Amniotic epithelial cell (primary cell): ENCODE measurements at places on chromosomes 5 and 9.

- DNase-seq = no peak
Observed at GRCh38 chr5:6582507-6583048, 50.3 kb downstream of the NSUN2 start.

- no peak for DNase-seq
Observed at GRCh38 chr5:160167624-160168165, 48.4 kb upstream of the PWWP2A start.

GRCh38 chr5:135133698-135134515 lies 99.9 kb upstream of the PITX1 start:
- DNase-seq = no peak

- no peak for DNase-seq
Observed at GRCh38 chr5:119313197-119313596, 42.6 kb upstream of the TNFAIP8 start.

GRCh38 chr5:18811661-18812060 lies 1176.3 kb downstream of the CDH18 start:
- DNase-seq = no peak

- peak; percentile 62 for DNase-seq
Observed at GRCh38 chr5:124869426-124870033, 123.1 kb upstream of the ZNF608 start.

DNA sequence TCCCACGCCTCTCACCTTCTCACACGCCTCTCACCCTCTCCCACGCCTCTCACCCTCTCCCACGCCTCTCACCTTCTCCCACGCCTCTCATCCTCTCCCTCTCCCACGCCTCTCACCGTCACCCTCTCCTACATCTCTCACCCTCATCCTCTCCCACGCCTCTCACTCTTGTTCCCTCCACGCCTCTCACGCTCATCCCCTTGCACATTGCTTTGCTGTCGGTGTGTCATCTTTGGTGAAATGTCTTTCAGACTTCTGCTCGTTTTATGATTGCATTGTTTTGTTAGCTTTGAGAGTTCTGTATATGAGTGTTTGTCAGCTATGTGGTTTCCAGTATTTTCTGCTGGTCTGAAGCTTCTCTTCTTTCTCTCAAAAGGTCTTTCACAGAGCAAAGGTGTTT lies 102.7 kb downstream of the EHMT1 start:
- peak; percentile 61 for DNase-seq

- DNase-seq = peak; percentile 27
Observed at GRCh38 chr5:150448334-150448733, 1.2 kb downstream of the RPS14 start.

DNA sequence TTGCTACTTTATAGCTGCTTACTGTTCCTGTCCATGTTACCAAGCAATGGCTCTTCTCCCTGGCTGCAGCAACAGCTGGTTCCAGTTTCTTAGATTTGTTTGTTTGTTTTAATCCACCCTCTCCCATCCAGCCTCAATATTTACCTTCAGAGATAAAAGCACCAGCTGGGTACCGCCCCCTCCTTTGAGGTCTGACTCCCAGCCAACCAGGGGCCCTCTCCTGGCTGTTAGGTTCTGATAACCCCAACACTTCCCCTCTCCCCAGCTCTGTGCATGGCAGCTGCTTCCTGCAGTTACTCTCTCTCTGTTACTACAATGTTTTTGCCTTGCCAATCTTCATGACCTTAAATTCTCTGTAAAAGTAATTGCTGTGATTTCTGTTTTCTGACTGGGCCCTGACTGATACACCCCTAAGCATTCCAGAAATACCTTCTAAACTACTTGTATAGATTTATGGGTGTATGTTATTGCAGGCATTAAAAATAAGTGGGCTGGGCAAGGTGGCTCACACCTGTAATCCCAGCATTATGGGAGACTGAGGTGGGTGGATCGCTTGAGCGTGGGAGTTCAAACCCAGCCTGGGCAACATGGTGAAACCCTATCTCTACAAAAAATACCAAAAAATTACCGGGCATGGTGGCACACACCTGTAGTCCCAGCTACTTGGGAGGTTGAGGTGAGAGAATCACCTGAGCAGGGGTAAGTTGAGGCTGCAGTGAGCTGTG lies 2.6 kb upstream of the GCNT1 start:
- DNase-seq = peak; percentile 87

GRCh38 chr5:22250528-22250927 lies 602.6 kb downstream of the CDH12 start:
- no peak for DNase-seq

DNA sequence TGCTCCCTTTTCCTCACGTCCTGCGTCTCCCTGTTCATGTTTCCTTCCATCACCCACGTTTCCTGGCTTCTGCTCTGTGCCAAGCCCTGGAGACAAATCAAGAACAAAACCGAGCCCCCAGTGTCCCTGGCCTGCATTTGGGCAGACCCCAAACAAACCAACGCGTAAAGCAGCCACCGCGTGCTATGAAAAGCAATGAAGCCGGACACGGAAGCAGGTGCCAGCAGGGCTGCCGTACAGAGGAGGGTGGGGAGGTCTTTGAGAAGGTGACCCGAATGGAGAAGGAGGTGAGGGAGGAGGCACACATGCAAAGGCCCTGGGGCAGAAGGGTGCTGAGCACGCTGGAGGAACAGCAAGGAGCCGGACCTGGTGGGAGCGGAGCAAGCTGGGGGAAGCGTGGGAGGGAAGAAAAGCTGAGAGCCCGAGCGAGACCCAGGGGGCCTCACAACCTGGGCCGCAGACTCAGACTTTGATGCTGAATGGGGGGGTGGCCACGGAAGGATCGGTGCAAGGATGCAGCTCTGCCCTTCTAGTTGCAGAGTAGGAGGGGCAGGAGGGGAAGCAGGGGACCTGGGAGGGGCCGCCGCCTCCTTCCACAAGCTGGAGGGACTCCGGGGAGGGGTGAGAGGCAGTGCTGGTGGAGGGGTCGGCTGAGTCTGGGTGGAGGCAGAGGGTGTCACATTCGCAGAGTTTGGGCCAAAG lies 1.4 kb upstream of the QSOX2 start:
- DNase-seq = no peak

DNA sequence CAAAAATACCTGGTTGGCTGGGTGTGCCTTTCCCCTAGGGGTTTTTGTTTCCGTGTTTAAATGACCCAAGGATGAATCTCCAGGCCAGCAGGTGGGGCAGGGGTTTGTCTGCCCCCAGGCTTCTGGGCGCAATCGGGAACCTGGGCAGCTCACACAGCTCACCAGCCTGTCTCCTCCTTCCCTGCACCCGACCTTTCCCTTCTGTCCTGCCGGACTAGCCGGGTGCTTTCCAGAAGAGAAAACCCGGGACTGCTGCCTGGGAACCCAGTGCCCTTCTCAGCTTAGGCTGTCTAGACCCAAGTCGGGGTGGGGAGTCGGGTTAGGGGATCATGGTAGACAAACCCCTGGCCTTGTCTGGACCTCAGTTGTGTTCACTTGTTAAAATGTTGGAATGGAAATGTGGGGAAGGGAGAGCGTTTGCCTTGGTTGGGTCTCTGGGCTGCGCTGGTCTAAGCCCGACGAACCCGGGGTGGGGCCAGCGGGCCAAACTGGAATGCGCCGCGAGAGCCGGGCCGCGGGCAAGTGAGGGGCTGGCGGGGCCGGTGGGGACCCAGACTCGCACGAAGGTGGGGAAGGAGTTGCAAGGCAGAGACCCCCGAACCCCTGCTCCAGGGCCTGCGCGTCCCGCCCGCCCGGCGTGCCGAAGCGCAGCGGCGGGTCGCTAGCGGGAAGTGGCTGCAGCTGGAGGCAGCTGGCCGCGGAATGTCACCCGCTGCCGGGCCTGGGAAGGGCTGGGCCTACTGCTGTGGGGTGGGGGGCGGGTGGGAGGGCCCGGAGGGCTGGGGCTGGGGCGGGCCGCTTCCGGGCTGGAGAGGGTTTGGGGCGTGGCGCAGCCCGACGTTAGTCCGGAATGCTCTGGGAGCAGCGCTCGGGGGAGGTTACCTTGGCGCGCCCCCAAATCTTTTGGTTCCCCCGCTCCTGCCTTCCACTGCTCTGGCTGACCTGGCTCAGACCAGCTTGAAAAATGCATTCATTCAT lies 84.6 kb downstream of the DAB2IP start:
- no peak for DNase-seq

DNA sequence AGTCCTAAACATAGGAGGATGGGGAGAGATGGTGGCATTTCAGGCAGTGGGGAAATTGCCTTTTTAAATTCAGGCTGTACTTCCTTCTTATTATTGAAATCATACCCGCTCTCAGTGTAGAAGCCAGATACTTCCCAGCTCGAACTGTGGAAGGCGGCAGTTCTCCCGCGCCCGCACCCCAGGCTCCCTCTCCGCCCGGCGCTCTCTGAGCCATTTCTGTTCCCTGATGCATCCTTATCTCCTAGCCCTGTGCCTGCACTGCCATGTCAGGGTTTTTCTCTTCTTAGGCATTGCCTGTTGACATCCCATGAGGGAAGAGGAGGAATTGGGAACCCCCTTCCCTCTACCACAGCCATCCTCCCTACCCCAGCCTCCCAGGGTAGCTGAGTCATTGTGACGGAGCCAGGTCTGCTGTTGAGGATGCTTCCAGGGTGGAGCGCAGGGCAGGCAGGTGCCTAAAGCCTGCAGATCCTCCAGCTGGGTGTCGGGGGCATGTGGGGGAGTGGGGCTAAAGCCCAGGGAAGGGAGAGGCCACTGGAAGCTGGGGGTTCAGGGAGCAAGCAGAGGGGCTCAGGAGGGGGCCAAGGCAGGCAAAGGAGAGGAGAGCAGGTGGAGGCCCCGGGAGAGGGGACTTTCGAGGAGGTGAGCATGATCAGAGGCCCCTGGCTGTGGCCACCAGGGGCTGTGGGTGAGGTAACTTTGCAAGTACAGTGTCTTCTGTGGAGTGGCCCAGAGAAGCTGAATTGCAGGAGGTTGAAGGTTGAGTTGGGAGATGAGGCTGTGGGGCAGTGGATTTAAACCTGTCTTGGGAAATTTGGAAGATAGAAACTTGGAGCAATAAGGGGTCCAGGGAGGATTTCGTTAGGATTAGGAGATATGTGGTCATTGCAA lies 16.2 kb downstream of the LAMC3 start:
- DNase-seq = no peak

DNA sequence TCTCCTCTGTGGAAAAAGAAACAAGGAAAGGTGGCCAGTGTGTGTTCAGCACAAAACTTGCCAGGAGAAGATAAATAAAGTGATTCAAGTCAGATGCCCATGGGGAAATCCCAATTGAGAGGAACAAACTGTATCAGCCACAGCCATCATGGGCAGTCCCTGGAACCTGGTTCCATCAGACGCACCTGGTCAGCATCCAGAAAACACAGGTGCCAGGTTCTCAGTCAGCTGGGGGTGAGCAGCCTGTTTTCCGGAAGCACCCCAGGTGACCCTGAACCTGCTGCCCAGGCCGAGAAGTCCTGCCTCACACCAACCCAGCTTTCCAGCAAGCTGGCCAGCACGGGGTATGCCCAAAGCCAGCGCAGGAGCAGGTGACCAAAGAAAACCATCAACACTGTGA lies 30.5 kb downstream of the PTCH1 start:
- no peak for DNase-seq

DNA sequence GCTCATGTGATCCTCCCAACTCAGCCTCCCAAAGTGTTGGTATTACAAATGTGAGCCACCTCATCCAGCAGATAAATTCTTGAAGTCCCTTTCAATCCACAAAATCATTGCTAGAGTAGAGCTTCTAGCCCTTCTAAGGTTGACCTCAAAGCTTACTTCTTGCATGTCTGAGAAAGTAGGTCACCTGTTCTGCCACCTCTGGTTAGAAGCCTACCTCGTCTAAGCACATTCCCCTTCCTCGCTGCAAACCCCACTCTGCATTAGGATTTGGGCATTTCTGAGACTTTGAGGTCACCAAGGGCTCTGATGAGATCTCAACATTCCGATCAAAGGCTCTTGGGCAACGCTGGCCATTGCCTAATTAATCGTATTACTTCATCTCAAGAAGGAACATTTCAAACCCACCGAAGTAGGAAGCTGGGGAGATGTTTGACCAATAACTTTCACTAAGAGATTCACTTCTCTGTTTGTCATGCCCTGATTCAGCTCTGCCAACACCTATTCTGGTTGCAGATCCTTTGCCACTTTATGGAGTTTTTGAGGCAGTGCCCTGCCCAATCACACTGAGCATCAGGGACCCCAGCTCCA lies 8.6 kb downstream of the ADAM19 start:
- no peak for DNase-seq

- DNase-seq = peak; percentile 67
Observed at GRCh38 chr9:22307013-22307711, 139.5 kb upstream of the DMRTA1 start.

DNA sequence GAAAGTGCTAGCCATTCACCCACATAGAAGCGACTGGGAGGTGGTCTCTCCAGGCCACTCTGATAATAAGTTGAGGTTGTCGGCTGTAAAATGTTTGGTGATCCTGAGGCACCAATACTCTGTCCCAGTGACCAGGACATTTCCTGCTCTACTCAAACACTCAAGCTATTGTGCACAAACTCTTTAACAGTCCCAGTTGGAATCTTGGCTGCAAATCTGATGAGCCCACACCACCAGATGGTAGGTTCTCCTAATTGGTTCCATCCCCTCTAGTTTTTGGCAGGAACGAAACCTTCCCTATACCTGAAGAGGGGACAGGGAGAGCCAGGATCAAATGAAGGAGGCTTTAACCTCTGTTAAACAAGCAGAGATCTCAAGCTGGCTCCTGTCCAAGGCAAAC lies 14.3 kb downstream of the GRIA1 start:
- no peak for DNase-seq

- DNase-seq = no peak
Observed at GRCh38 chr9:101626295-101626694, 31.5 kb upstream of the PPP3R2 start.

- DNase-seq = peak; percentile 8
Observed at GRCh38 chr9:20220286-20220685, 402.0 kb downstream of the MLLT3 start.

GRCh38 chr5:81965524-81965923 lies 6.3 kb upstream of the ATG10 start:
- peak; percentile 13 for DNase-seq

GRCh38 chr5:98839469-98840383 lies 66.3 kb downstream of the RGMB start:
- peak; percentile 3 for DNase-seq

GRCh38 chr5:159316519-159317383 lies 13.5 kb downstream of the IL12B start:
- DNase-seq = peak; percentile 59

DNA sequence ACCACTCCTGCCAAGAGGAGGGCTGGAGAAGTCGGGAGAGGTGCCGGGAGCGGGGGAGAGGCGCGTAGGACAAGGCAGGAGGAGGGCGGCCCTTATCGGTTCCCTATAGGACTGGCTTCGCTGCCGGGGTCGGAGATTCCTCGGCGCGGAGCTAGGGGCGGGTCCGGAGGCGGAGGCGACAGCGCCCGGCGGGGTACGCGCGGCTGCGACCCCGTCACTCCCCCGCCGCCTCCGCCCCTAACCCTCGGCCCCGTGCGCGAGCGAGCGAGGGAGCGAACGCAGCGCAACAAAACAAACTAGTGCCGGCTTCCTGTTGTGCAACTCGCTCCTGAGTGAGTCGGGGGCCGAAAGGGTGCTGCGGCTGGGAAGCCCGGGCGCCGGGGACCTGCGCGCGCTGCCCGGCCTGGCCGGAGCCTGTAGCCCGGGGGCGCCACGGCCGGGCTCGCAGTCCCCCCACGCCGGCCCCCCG lies 2.0 kb downstream of the GLIS3 start:
- peak; percentile 81 for DNase-seq
